ENCODE measurements at places on chromosomes 16 and 17.

DNA sequence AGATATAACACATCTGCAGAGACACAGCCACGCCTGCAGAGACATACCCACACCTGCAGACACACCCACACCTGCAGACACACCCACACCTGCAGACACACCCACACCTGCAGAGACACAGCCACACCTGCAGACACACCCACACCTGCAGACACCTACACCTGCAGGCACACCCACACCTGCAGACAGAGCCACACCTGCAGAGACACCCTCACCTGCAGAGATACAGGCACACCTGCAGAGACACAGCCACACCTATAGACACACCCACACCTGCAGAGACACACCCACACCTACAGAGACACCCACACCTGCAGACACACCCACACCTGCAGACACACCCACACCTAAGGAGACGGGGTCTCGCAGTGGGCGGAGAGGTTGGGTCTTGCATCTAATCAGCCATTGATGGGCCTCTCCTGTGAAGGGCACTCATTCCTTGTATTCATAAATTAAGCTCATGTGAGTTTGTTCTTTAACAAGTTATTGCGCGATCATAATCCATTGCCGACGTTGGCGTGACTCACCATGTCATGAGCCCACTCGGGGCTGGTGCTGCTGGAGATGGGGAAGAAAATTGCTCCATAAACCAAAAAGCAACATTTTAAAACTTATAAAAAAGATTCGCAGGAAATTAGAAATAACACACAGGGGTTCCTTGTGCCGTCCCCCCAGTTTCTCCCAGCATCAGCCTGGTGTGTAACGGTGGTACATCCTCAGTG lies 28.9 kb upstream of the CDH15 start:
- no peak for DNase-seq

- DNase-seq: no peak
Observed at GRCh38 chr17:50218771-50219315, 17.4 kb upstream of the COL1A1 start.

- no peak for DNase-seq
Observed at GRCh38 chr17:65417406-65418221, 143.8 kb downstream of the AXIN2 start.

GRCh38 chr17:69477204-69477902 lies 62.9 kb downstream of the MAP2K6 start:
- DNase-seq: no peak

- no peak for DNase-seq
Observed at GRCh38 chr16:31036691-31037090, 3.3 kb downstream of the STX4 start.

DNA sequence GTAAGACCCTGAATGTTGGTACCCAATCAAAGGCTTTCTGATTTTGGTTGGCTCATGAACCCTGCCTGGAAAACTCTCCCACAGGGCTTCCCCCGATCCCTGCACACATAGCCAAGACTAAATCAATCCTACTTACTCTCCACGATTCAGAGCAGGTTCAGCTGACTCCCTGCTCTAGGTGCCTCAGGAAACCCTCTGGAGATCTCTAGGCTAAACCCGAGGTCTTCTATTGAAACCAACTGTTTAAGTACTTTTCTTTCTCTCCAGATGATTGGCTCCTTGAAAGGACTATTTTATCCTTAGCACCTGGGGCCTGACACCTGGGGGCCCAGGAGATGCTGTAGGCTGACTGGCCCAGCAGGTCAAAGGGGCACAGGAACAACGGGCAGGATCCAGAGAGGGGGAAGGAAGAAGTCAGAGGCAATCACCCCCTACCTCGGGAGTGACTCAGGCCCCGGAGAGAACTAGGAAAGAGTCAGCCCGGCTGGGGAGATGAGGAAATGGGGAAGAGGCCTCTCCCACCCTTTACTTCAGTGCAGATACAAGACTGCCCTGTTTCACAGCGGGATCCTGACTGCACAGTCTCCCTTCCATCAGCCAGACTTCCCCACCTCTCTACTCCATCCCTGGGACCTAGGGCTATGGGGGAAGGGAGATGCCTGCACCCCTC lies 2.0 kb downstream of the TBC1D10B start:
- DNase-seq: no peak

- no peak for DNase-seq
Observed at GRCh38 chr16:6969594-6969993, 363.1 kb upstream of the RBFOX1 start.

- peak; percentile 22 for DNase-seq
Observed at GRCh38 chr17:17784657-17785267, 52.0 kb downstream of the SREBF1 start.

GRCh38 chr17:1621273-1621954 lies 7.2 kb downstream of the SLC43A2 start:
- no peak for DNase-seq

- DNase-seq: no peak
Observed at GRCh38 chr16:5428932-5429331, 331.3 kb upstream of the EEF2KMT start.

- DNase-seq: no peak
Observed at GRCh38 chr17:31888124-31888523, 13.4 kb downstream of the UTP6 start.

GRCh38 chr17:6623941-6624340 lies 16.6 kb downstream of the KIAA0753 start:
- DNase-seq: no peak

DNA sequence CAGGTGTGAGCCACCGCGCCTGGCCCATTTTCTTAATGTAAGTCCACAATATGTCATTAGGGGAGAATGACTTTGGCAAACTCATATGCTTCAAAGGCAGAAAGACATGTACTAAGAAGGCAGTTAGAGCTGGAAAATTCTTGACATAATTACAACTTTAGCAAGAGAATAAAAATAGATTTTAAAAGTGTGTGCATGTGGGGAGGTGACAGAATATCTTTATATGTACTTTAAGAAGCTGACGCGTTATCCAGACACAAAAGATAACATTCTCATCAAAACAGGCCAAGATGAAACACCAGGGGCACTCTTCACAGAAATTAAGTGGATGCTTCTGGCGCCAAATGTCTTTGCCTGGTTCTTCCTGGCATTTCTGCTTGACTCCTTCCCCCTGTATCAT lies 28.2 kb downstream of the GJC1 start:
- DNase-seq: no peak

DNA sequence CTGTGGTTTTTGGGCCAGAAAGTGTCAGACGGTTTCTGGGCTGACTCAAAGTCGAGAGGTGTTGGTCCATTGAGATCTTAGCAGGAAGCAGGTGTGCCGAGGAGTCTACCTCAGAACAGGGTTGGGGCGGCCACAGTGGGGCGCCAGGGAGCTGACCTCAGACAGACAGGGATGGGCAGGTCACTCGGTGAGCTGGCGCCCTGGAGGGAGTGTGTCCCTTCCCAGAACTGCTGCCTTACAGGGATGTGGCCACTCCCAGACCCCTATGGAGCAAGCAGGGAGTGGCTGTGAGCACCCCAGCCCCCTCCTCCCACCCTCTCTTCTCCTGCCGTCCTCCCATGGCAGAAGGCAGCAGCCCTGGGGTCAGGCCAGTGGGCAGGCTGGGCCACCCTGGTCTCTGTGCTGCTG lies 14.0 kb upstream of the DPEP1 start:
- peak; percentile 25 for DNase-seq

- DNase-seq: no peak
Observed at GRCh38 chr17:39599004-39599664, 8.6 kb downstream of the NEUROD2 start.

- DNase-seq: no peak
Observed at GRCh38 chr16:12319428-12320035, 343.0 kb downstream of the SNX29 start.

GRCh38 chr16:4696172-4696904 lies 3.0 kb downstream of the NUDT16L1 start:
- DNase-seq: no peak

- DNase-seq: no peak
Observed at GRCh38 chr17:10652984-10653659, 4.0 kb downstream of the MYH3 start.

- no peak for DNase-seq
Observed at GRCh38 chr17:80099291-80100034, 1.9 kb upstream of the GAA start.

DNA sequence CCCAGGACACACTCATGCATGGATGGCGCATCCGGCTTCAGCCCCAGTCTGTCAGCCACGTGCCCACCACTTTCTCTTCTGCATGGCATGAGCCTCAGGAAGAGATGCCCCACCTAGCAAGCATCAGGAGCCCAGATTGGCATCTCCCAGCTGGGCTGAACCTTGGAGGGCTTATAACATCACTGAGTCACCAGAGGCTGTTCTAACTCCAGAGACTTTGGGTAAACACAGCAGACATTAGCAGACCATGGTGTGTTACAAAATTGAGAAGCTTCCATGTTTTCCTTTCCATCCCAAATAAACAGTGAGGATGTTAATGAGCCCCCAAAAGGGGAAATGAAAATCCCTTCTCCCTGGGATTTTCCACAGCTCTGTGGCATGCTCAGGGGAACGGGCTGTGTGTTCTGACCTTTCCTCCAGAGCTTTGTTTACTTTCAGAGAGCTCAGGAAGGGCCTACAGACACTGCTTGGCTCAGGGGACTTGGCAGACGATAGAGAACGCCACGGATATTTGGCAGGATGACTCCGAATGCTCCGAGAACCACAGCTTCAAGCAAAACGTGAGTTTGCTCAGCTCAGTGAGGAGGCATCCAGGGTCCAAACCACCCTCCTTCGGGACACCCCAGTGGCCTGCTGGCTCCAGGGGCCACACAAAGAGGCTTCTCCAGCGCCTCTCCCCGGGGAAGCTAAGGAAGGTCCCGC lies 16.5 kb downstream of the GLP2R start:
- DNase-seq: no peak

DNA sequence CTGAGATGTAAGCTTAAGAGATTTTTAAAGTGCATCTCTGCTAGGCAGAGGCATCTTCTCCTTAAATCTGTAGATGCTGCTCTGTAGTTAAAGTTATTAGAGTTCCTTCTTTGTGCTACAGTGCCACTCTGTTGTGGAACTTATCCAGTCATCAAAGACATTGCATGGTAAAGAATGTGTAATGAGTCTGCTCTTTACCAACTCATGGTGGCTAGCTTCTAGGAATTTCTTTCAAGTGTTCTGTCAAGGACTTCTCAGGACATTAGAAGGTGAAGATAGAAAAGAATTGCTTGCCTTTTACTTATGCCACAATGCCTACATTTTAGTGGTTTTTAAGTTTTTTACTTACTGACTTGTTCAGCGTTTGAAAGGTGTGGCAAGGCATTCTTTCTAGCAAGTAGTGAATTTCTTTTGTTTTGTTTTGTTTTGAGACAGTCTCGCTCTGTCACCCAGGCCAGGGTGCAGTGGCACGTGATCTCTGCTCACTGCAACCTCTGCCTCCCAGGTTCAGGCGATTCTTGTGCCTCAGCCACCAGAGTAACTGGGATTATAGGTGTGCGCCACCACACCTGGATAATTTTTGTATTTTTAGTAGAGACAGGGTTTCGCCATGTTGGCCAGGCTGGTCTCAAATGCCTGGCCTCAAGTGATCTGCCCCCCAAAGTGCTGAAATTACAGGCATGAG lies 20.3 kb upstream of the ARL2BP start:
- no peak for DNase-seq

DNA sequence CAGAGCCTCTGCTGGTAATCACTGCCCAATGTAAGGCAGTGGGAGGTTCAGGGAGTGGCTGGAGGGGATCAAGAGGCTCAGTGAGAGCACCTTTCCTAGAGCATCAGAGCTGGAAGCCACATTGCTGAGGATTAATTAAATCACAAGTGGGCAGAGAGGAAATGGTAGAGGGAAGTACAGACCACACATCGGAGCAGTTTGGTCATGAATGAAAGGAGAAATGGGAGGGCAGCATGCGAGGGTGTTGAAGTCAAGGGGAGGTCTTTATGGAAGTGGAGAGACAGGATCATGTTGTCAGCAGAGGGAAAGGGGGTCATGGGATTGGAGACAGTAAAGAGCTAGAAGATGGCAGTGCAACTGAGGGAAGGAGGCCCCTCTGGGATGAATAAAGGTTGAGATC lies 2.3 kb downstream of the CCL17 start:
- no peak for DNase-seq

DNA sequence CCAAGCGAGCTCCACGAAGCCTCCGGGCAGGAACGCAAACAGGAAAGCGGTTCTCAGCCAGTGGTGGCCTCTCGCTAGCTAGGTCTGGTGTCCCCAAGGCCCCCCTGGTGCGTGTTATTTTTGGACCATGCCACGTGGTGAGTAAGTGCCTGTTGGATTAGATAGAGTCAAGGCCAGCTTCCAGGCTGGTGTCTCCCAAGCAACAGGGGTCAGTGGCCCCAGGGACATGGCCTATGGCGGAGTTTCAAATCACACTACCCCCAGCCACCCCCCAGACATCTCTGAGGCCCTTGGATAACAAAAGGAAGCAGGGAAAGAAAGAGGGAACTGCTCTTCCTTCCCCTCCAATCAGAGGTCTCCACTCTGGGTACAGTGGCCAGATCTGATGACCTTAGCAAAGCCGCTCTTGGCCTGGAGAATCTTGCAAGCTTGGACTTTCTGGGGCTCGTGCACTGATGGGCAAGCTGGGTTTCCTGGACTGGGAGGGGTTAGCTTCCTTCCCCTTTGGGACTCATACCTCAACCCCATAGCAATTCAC lies 58.2 kb downstream of the MAF start:
- DNase-seq: no peak

GRCh38 chr17:13952009-13952750 lies 117.1 kb upstream of the COX10 start:
- DNase-seq: no peak

- peak; percentile 11 for DNase-seq
Observed at GRCh38 chr17:6413065-6413464, 21.9 kb downstream of the AIPL1 start.

DNA sequence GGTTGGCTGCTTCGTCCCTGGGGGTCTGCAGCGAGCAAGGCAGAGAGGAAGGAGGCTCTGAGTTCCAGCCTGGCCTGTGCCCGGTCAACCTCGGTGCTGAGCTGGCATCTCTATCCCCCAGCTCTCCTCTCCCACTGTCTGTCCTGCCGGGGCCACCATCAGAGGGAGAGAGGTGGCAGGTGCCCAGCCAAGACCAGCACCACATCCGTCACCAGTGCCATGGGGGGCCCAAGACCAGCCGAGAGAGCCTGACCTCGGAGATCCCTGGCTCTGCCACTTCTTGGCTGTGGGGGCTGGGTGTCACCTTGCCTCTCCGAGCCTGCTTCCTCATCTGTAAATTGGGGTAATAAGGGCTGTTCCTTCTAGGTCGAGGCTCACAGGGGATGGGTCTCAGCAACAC lies 560 bp upstream of the P2RX1 start:
- peak; percentile 39 for DNase-seq

GRCh38 chr17:50495918-50496317 lies 12.3 kb upstream of the MYCBPAP start:
- no peak for DNase-seq

- DNase-seq: peak; percentile 24
Observed at GRCh38 chr16:88905563-88905962, 39.1 kb upstream of the PABPN1L start.

GRCh38 chr16:12119562-12119961 lies 143.0 kb downstream of the SNX29 start:
- DNase-seq: no peak

- DNase-seq: peak; percentile 58
Observed at GRCh38 chr17:60134396-60135150, 15.2 kb upstream of the CA4 start.

DNA sequence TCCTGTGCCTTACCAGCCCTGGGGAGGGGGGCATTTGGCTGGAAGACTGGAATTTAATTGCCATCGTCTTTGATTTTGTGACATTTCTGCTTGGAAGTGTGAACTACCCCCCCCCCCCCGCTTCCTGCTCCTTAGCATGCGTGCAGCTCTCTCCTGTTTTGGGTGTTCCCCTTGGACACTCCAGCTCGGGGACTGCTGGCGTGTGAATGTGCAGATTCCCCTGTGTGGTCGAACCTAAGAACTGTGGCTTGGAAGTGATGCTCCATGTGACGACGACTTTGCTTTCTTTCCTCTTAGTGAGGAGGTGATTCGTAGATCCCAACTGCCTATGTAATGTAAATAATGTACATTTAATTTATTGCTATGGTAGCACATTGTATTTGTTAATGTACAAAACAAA lies 26.1 kb downstream of the OR1D5 start:
- no peak for DNase-seq
